Stimulated activated CD4-positive, alpha-beta T cell treated with anti-CD3 and anti-CD28 coated beads, Interleukin-1b, Interleukin-23, amount 100 ng/mL, for 24 hours (primary cell): ENCODE measurements at places on chromosomes 2 and 18.

DNA sequence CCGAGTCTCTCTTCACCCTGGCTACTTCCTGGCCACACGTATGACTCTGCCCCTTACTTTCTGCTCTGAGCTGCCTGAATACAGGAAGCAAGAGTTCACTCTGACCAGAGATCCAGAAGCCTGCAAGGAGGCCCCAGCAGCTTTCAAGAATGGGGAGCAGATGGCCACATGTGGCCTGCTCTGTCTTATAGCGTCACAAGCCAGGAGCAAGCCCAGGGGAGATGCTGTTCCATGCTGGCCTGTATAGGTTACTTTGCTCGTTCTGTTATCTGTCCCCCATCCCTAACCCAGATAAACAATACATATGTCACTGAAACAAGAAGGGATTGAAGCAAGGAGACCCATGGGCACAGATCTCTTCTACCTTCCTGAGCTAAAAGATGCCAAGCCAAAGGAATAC lies 4.3 kb downstream of the PNKD start:
- no peak for DNase-seq

- DNase-seq, result no peak
Measured at GRCh38 chr18:9997711-9998110, 83.9 kb downstream of the VAPA start.

- DNase-seq, result no peak
Measured at GRCh38 chr18:78396077-78396476, 583.5 kb upstream of the SALL3 start.

DNA sequence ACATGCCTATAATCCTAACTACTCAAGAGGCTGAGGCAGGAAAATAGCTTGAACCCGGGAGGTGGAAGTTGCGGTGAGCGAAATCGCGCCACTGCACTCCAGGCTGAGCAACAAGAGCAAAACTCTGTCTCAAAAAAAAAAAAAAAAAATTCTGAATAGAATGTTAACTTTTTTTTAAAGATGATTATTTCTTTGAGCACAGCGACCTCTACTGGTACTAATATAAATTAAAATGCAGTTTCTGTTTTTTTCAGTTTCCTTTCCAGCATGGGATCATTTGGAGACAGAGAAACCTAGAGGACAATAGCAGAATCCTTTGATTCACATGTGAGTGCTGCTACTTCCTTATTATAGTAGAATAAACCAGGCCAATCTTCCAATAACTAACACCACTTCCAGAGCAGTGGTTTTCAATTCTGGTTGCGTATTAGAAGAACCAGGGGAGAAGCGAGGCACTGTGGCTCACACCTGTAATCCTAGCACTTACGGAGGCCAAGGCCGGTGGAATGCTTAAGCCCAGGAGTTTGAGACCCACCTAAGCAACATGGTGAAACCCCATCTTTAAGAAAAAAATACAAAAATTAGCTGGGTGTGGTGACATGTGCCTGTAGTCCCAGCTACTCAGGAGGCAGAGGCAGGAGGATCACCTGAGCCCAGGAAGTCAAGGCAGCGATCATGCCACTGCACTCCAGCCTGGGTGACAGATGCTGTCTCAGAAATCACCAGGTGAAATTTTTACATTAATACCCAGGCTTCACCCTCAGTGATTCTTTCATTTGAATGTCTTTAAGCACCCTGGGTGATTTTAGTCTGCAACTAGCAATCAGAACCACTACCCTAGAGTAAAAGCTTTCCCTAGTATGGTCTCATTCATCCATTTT lies 10.1 kb downstream of the SRSF7 start:
- DNase-seq, result no peak

- DNase-seq, result no peak
Measured at GRCh38 chr2:224937887-224938286, 104.4 kb downstream of the DOCK10 start.

- no peak for DNase-seq
Measured at GRCh38 chr2:200350850-200351285, 44.4 kb downstream of the SPATS2L start.

- no peak for DNase-seq
Measured at GRCh38 chr18:9095297-9096006, 7.0 kb upstream of the NDUFV2 start.

GRCh38 chr2:60557486-60557864 lies 4.0 kb upstream of the BCL11A start:
- no peak for DNase-seq
